Activated CD4-positive, alpha-beta T cell treated with anti-CD3 and anti-CD28 coated beads for 24 hours (primary cell): ENCODE measurements at places on chromosomes 6 and 20.

DNA sequence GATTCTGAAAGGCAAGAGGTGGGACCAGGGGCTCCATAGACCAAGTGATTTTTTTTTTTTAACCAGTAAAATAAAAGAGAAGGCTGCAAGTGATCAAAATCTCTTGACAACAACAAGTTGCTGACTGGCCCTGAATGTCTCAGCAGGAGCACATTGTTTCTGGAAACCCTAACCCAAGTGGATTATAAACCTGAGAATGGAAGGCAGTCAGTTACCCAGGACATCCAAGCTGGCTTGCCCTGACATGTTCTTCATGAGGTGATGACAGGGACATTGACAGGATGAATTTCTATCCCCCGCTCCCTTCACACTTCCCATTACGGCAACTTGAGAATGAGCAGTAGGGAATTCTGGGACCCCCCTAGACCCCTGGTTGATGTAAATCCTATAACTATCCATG, 49.6 kb upstream of the RIPOR2 start:
- DNase-seq = no peak

- no peak for DNase-seq
Observed at GRCh38 chr20:5696011-5696559, 54.1 kb upstream of the SHLD1 start.

DNA sequence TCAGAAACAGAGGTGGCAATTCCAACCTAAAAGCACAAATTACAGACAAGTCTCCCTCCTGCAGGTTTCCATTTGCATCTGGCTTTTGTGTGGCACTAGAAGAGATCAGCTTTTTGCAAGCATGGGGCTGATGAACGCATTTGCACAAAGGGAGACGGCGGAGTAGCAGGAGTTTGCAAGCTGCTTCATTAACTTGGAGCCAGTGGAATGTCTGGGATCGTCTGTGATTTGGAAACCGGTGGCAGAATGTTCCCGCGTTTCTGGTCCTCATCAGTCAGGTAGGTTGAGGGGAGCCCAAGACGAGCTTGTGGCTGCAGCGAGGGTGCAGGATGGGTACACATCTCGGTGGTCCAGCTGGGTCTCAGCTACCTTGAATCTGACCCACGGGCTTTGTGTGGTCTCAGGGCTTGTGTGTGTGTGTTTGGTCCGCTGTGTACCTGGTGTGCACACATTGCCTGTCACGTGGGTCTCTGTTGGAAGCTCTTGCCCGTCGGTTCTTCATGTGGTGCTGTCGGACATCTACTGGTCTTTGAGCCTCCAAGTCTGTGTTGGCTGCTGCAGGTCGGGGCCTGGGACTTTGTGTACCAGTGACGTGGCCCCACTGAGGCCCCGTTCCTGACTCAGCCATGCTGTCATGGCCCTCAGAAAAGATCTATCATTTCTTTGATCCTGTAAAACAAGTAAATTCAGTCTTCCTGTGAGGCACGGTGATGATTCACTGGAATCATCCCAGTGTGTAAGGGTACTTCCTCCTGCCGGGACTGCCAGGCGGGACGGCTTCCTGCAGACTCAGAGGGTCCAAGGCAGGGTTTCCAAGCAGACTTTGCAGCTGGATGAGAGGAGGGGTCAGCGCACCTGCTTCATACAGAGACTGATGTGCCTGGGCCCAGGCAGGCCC, 12.4 kb upstream of the MYT1 start:
- DNase-seq = no peak

GRCh38 chr6:84536885-84537638, 227.3 kb downstream of the TBX18 start:
- DNase-seq = no peak

DNA sequence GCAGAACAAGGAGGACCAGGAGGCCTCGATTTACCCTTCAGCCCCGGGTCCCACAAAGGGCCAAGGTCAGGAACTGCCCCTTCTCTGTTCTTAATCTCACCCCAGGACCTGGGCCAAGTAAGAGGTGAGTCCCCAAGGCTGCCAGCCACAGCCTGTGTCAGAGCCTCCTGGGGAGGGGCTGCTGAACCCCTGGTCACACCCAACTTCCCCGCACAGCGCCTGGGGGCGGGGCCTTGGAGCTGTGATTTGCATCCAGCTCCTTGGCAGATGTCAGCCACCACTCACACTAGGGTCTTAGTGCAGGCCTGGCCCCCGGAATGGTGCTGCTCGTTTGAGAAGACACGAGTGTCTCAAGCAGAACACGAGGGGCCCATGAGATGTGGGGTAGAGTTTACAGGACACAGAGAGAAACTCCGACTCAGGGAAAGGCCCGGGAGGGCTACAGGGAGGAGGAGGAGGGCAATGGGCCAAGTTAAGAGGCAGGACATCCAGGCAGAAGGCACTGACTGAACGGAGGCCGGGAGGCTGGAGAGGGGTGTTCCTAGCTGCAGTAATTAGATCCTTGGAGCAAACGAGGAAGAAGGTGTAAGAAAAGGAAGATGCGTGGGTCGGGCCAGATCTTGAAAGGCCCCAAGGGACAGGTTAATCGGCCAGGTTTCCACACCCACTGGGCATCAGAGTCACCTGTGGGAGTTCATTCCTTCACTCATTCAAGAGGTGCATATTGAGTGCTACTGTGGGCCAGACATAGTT, 26.9 kb downstream of the ZBP1 start:
- DNase-seq = no peak

- DNase-seq = no peak
Observed at GRCh38 chr6:34352305-34352937, 40.0 kb downstream of the NUDT3 start.

- DNase-seq = no peak
Observed at GRCh38 chr6:149054559-149055194, 262.8 kb upstream of the TAB2 start.

GRCh38 chr20:17533396-17533795, 2.2 kb upstream of the BFSP1 start:
- DNase-seq = no peak

GRCh38 chr6:157283900-157284737, 39.2 kb downstream of the TMEM242 start:
- no peak for DNase-seq

DNA sequence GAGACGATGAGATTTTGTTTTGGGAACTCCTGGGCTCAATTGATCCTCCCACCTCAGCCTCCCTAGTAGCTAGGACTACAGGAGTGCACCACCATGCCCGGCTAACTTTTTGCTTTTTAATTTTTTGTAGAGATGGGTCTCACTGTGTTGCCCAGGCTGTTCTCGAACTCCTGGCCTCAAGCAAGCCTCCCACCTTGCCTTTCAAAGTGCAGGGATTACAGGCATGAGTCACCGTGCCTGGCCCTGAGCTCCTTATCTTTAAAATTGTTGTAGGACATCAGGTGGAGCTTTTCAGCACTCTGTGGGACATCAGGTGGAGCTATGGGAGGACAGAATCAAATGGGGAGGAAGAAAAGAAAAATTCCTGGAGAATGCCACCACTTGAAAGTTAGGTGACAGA, 12.7 kb downstream of the ACTR5 start:
- no peak for DNase-seq

DNA sequence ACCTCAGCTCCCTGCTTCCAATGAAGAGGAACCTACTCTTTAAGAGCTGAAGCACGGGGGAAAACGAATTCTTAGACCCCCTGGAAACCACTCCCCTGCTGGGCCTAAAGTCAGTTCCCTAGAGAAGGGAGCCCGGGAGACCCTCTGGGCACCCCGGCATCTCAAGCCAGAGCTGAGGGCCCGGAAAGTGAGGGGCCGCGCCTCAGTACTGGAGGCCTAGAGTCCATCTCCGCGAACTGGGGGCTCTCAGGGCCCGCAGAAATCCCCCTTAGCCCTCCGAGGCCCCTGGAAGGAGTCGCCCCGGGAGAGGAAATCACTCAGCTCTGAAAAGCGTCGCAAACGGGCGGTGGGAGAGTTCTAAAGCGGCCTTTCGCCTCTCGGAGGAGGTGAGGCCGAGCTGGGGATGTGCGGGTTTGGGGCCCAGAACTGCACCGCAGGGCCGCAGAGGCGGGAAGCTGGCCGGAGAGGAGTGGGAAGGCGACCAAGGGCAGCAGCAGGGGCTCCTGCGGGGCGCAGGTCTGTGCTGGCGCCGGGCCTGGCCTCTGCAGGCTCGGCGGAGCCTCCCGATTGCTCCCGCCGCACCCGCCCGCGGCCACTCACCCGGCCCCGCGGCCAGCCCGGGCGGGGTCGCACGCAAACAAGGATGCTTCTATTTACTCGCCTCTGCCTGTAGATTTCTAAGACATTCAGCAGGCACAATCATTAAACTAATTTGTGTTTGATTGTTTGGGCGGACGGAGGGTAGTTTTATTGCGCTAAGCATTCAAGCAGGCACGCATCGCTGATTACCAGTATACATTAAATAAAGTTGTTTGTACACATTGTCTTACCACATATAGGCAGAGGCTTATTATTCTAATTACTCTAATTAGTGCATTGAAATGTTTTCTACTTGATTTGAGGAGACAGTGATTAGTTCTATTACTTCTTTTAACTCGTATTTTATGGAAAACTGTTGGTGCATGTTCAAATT, 9.2 kb downstream of the POU3F2 start:
- no peak for DNase-seq

DNA sequence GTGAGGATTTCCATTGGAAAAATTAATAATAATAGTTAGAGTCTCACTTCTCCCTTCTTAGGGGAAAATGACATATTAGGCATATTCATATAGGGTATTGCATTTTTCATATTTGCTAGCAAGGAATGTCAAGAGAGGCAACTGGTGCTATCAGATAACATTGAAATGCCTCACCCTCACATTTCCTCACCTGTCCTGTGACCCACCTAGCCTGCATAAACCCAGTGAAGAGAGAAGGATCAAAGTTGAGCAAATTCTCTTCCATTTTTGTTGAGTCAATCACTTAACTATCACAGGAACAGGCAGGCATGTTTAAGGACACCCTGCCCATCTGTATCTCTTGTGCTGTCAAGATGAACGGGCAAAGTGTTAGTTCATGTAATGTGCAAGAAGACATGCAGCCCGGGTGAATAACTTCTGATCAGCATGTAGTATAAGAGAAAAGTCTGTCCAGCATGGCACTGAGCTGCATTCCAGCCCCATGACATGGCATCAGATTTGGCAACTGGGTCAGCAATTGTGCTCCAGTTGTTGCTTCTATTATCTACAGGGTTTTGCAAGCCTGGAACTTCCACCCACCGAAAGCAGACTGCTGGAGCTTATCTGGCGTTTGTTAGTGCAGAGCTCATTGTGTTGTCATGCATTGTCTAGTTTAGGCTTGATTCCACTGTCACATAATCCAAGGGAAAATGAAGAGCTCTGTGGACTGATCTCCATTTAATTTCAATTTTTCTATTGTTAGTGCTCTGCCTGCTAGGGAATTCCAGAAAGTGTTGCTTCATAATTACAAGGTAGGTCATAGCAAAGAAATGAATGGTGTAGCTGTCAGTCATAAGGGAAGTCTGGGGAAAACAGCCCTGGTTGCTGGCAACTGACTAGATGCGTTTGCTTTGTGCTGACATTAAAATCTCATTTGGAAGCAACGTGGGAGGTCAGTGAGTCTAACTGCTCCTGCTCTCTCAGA, 138.4 kb upstream of the TNFAIP3 start:
- DNase-seq = no peak

DNA sequence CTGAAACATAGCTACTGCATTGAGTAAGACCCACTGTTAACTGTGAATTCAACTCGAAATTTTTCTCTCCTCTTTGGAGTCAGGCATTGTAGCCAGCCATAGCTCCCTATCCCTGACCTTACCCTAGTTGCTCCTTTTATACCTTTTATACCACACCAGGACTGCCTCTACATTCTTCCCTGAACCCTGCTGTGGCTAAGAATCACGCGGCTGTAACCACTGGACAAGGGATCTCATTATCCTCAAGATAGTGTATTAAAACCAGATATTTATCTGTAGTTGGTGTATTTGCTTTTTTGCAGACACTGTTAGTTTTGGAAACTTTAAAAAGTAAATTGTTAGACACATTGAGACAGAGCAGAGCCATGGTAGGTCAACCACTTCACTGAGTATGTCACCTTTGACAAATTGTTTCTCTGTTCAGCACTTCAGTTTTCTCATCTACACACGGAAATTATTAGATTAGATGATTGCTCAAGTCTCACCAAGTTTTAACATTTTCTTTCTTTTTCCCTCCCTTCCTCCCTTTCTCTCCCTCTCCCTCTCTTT, 171.9 kb upstream of the PRND start:
- DNase-seq = no peak

GRCh38 chr6:93932175-93932574, 512.8 kb upstream of the EPHA7 start:
- DNase-seq = no peak

GRCh38 chr20:57738484-57738883, 28.7 kb upstream of the PMEPA1 start:
- no peak for DNase-seq

GRCh38 chr6:157034436-157035230, 257.5 kb downstream of the ARID1B start:
- DNase-seq = no peak

GRCh38 chr6:89298680-89299465, 16.2 kb downstream of the GABRR2 start:
- no peak for DNase-seq

DNA sequence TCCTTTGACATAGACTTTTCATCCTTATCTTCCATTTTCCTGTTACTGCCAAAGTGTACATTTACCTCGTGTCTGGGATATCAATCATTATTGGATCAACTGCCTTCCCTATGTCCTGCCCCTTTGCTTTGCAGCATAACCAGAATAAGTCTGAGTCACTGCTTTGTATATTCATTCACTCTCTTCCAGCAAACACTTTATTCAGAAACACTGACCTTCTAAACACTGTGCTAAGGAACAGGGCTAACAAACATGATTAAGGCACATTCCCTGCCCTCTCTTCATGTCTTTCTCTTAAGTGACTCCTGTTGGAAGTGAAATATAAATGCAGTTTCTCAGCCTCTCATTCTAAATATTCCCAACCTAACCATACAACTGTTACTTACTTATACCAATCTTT, 66.9 kb downstream of the COL19A1 start:
- no peak for DNase-seq

- no peak for DNase-seq
Observed at GRCh38 chr6:147950623-147950987, 392.0 kb upstream of the SASH1 start.

- no peak for DNase-seq
Observed at GRCh38 chr20:59830665-59831023, 102.8 kb downstream of the SYCP2 start.

- no peak for DNase-seq
Observed at GRCh38 chr6:68158256-68158655, 476.8 kb upstream of the ADGRB3 start.

DNA sequence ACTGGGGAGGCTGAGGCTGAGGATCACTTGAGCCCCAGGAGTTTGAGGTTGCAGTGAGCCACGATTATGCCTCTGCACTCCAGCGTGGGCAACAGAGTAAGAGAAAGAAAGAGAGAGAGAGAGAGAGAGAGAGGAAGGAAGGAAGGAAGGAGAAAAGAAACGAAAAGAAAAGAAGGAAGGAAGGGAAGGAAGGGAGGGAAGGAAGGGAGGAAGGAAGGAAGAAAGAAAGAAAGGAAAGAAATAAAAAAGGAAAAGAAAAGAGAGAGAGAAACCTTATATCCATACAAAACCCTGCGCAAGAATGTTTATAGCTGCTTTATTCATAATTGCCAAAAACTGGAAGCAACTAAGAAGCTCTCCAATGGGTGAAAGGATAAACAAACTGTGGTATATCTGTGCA, 8.1 kb upstream of the HSPA12B start:
- DNase-seq = no peak

- DNase-seq = no peak
Observed at GRCh38 chr6:21856844-21857243, 263.3 kb downstream of the SOX4 start.
